ENCODE measurements at places on chromosomes 12 and 14.

DNA sequence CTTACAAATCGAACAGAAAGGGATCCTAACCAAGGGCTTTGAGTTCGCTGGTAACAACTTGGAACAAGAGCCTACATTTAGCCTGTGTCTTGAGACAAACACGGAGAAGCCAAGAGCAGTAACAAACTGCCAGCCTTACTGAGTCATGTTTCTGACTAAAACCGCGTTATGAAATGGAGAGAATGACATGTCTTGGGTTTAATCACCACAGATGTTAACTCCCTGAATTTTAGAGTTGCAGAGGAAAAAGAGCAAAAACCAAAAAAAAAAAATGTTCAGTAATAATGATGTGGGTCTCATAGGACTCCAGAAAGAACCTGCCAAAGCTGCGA, 1.0 kb downstream of the BLTP3B start:
- no peak for DNase-seq

DNA sequence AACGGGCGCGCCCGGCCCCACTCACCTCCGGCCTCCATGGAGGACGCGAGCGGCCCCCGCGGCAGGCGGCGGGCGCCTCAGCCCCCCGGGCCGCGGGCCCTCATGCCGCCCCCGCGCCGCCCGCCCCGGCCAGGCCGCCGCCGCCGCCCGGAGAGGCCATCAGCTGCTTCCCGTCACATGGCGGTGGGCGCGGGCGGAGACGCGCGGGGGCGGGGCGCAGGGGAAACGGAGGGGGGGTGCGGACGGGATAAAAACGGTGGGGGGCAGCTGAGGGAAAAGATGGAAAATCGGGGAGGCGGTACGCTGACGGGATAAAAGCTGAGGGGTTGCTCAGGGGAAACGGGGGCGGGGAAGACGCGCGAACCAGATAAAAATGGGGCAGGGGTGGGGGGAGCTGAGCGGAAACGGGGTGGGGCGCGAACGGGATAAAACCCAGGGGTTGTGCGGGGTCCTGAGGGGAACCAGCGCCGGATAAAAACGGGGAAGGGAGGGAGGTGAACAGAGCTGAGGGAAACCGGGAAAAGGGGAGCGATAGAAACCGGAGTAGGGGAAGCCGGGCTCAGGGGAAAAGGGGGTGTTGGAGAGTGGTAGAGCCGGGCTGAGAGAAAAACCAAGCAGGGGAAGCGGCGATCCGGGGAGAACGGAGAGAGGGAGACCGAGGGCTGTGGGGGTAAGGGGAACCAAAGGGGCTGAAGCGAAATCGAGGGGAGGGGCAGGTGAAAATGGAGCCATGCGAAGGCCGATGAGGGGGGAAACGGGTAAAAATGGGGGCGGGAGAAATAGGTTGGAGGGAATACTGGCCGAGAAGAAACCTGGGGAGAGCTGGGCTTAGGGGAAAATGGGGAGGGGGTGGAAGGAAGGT, at the start of gene WSB2:
Gene WSB2, minus strand, starts transcription at position 169 of the 862 bp plus-strand sequence. Its CDS starts 131 bp downstream, at position 38.
- no peak for DNase-seq

- DNase-seq, result no peak
These were observed 312.5 kb upstream of the FLRT2 start for GRCh38 chr14:85217412-85217811.

GRCh38 chr12:71704920-71705319, 19.0 kb downstream of the TMEM19 start:
- no peak for DNase-seq

GRCh38 chr14:93903342-93904184, 23.6 kb upstream of the FAM181A start:
- DNase-seq, result no peak

DNA sequence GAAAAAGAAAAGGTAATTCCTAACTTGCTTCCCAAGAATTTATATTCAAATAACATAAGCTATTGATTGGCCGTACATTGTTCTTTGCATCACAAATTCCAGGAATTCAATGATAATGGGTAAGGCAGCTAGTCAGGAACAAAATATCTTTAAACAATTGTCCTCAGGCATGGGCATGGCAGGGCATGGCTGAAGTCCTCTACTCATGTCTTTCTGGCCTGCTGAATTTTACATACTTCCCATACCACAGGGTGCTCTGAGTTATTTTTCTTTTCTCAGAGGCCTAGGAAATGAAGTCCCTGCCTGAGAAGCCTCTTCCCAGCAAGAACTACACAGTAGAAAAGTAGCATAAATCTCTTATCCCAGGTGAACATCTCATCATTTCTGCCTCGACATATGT, 15.1 kb upstream of the DRAM1 start:
- DNase-seq, result no peak

DNA sequence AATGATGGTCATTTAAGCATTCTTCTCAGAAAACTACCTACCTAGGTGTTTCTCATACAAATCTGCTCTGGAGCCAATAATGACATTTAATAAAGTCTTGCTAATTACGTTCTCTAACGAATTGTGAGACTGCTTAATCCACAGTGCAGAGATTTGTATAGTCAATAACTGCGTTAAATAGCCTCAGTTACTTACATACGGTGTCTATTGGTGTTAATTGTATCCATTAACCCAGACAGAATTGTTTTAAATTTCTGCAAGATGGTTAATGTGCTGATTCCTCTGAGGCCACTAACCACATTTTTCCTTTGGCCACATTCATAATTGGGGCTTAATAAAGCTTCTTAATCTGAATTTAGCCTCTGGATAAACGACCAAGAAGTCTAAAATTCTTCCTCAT, 171.7 kb downstream of the SLC41A2 start:
- no peak for DNase-seq

GRCh38 chr12:19208456-19208855, 78.9 kb downstream of the PLEKHA5 start:
- DNase-seq, result no peak

- DNase-seq, result no peak
These were observed 26.8 kb downstream of the DGLUCY start for GRCh38 chr14:91140672-91141071.

GRCh38 chr12:3275171-3276041, 198.2 kb downstream of the TSPAN9 start:
- peak; percentile 38 for DNase-seq

GRCh38 chr12:6376079-6376869, 911 bp upstream of the SCNN1A start:
- DNase-seq, result no peak

DNA sequence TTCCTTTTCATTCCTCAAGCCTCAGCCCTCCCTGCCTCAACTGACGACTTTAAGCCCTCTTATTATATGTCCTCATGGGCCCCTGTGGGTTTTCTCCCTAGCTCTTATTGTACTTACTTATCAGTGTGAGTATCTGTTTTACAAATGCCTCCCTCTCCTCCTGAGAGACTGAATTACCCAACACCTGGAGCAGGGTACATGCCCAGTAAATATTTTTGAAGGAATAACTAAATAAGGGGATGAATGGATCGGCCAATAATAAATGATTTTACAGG, 95.8 kb upstream of the SLC35F4 start:
- DNase-seq, result no peak

DNA sequence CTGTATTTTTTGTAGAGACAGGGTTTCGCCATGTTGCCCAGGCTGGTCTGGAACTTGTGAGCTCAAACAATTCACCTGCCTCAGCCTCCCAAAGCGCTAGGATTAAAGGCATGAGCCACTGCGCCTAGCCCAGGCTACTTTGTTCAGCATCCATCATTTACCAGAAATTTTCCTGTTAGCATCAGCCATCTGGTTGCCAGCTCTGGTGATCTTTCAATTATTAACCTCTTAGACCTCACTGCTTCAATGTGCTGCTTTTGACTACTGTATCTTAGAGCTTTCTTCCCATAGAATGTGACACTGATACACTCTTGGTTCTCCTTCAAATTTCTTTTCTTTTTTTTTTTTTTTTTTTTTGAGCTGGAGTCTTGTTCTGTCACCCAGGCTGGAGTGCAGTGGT, 5.4 kb upstream of the AMHR2 start:
- no peak for DNase-seq

- no peak for DNase-seq
These were observed 34.8 kb downstream of the ASCL1 start for GRCh38 chr12:102992297-102992696.

GRCh38 chr14:83714151-83714550, 1815.8 kb upstream of the FLRT2 start:
- no peak for DNase-seq

DNA sequence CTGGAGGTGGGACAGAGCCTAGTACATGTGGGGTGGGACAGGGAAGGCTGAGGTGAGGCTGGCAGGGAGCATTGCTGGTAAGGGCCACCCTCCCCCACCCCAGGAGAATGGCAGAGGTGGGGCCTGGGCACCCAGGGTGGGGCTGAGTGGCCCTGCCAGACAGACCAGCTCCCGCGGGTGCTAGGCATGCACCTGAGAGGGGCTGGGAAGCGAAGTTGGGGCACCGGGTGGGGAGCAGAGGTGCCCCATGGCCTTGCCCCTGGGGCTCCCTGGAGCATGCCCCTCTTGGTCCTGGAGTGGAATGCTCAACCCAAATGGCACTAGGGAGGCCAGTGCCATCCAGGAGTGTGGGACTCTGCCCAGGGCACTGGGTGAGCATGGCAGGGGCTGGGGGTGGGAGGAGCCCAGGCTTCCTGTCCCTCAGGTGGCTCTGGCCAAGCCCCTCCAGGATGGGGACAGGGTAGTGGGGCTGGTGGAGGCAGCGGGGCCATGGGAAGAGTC, 1.3 kb downstream of the TNFAIP2 start:
- DNase-seq, result no peak

DNA sequence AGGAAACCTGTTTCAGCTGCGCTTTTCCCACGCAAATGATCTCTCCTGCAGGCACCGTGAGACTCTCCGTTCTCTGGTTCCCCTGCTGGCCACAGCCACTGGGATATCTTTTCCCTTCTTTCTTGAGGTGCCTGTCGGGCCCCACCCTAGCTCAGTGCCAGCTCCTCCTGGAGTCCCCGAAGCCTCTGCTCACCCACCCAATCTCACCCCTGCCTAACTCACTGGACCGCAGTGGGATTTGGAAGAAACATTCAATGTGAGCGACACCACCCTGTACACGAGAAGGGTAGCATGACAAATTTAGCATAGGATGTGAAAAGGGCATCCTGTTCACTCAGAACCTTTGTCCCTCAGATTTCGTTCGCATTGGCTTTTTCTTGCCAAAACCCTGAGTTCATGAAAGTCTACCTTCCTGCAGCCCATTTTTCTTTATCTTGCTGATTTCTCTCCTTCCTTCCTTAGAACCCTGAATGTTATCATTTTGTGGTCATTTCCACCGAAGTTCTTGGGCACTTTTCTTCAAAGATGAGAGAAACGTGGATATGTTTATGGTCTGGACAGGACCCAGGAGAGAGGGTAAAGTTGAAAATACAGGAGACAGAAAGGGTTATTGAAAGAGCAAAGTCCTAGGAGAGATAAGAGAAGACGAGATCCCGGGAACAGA, 63.6 kb upstream of the ELK3 start:
- no peak for DNase-seq

- DNase-seq, result no peak
These were observed 64.9 kb upstream of the VASH1 start for GRCh38 chr14:76696361-76696760.

GRCh38 chr12:123945287-123946151, 27.1 kb downstream of the CCDC92 start:
- no peak for DNase-seq

- DNase-seq, result no peak
These were observed 265.9 kb upstream of the NOVA1 start for GRCh38 chr14:26863736-26864135.

GRCh38 chr14:71354801-71355200, 447.5 kb downstream of the PCNX1 start:
- no peak for DNase-seq
